ENCODE measurements at places on chromosomes 12 and 14.

DNA sequence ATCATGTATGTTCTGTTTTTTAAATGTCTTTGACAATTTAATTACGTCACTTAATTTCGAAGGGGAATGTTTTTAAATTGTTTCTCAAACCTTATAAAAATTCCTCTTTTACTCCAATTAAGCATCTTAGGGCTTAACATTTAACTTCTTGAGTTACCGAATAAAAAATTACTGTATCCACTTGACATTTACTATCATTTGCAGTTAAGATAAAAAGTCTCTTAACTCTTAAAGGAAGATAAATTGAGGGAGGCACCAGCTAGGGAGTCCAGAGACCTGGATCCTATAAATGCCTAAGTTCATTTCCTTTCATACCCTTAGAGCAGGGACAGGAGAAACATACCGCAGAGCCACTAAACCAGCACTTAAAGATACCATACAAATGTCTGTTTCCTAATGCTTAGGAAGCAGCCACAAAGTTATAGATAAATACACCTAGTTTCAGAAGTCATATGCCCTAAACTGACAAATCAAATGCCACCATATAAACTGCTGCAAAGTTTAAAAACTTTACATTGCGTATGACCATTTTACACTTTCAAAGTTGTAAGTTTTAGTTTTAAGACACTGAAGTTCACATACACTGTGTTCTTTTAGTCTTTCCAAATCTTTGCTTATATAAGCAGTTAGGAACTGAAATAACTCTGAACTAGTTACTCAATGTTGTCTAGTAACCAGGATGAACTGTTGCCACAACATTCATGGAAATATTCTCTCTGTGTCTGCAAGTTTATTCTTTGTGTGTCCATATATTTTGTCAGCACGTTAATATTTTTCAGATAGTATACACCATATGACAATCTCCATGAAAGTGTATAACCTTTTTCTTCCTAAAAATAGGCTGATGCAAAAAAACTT lies 71.2 kb downstream of the GALNT4 start:
- DNase-seq = peak; percentile 75

DNA sequence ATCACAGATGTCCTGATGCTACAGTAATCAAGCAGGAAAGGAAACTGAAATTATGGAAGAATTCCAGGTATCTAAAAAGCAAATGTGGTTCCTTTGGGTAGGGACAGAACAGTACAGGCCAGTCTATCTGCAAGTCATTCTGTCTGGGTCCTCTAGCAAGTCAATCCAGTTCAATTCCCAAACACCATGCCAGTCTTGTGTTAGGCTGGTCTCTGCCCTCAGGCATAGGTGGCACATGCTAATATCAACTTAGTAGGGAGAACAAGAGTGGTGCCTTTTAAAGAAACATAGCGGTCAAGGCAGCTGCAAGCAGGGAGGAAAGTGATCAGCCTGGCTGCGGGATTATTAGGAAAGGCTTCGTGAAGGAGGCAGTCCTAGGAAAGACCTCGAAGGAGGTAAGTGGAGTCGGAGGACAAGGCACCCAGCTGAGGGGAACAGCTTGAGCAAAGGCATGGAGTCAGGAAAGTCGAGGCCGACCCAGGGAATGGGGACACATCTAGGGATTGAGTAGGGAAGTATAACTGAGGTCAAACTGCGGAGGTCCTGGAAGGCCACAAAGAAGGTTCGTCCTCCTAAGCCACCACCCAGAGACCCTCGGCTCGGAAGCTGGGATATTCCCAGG lies 3.8 kb upstream of the PLEKHG6 start:
- no peak for DNase-seq

- no peak for DNase-seq
These were observed 3.8 kb downstream of the MARS1 start for GRCh38 chr12:57491393-57492280.

DNA sequence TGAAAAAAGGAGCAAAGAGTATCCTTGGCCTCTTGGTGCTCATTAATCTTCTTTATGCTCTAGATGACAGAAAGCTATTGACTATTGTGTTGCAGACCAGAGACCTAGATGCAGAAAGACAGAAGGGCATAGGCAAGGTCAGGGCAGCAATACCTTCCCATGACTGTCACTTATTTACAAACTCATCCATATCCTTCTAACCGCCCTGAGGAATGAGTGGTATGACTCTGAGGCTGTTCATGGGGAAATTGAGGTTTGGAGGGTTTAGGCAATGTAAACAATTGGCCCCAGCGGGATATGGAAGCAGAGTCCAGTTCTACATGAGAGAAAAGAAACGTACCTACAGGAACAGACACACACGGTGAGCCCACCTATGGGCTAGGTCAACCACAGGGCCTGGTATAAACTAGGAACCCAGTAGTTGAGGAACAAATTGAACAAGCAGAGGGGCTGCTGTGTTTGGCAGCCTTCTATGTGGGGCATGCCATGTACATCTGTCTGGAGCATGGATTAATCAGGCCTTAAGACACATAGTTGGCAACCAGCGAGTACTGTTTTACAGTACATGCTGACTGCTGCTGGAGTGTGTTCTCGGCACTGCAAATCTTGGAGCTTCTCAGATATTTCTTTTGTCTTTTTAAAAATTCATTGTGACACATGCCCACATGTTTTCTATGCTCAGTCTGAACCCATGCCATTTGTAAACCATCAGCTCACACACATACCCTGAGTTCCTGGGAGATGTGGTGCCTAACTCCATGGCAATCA lies 159.7 kb upstream of the NTF3 start:
- DNase-seq = no peak

GRCh38 chr12:6346235-6346832 lies 4.5 kb upstream of the TNFRSF1A start:
- DNase-seq = peak; percentile 39

GRCh38 chr12:1102115-1102514 lies 111.1 kb downstream of the ERC1 start:
- DNase-seq = no peak

- no peak for DNase-seq
These were observed 333.9 kb downstream of the CEP128 start for GRCh38 chr14:80607430-80608190.

GRCh38 chr12:5889381-5890047 lies 55.5 kb downstream of the ANO2 start:
- DNase-seq = no peak

- no peak for DNase-seq
These were observed 33.0 kb downstream of the CYP46A1 start for GRCh38 chr14:99716850-99717681.
